GM23248 (cell line): ENCODE measurements at places on chromosomes 7 and 10. TPM values are rescaled to one million over a fixed set of nuclear protein-coding genes. Genes with fewer than 3 reads are reported as not detected.
A peak's percentile ranks its signal among the peaks of the same experiment; 100 is the strongest.

TACR2 gene
- 0.54 TPM in 1 of 2 replicates, not detected in the other for total RNA-seq

DNA sequence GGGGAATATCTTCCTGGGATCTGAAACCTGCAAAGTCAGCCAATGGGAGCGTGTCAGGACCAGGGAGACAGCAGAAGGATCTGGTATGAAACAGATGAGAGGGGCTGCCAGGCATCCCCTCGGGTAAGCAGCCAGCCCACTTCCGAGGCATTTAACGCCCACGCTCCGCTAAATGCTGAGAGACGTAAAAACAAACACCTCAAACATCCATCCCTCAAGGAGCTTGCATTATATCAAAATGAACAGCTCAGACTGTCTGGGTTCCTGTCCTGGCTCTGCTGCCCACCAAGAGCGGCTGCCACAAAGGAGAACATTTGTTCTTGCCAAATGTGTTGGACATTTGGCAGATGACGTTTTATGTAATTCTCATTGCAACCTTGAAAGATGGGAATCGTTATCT, 7.0 kb upstream of the SERPINE1 start:
- DNase-seq = peak; percentile 31

DNA sequence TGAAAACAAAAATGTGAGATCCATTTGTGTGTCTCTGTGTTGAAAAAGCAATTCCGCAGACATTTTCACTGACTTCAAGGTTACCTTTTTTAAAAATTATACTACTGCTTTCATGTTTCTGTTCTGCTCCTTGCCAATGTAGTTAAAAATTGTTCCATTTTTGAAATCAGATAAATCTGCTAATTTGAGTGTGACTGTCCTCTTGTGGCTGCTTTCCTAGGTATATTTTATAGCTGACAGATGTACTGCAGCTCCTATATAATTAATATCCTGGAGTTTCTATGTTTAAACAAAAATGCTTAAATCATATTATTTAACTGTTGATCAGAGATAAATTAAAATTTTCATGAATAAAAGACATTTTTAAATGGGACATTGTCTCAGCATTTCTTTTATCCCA, 177.6 kb upstream of the LRRTM3 start:
- no peak for DNase-seq

DNA sequence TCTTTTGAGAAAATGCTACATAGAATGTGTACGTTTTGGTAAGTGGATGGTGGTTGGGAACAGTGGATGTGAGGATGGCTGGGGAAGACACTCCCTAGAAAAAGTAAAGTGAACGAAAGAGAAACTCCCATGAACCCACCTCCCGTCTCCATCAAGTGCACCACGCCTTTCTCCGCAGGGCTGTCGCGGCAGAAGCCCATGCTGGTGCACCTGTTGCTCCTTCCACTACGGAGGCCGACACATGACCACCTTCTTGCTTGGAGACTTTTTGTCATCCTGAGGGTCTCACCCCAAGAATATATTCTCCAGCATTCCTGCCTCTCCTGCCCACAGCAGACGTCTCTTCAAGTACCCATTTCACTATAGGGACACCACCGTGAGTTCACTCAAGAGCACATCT, 630.4 kb upstream of the PFKP start:
- DNase-seq = no peak

DNA sequence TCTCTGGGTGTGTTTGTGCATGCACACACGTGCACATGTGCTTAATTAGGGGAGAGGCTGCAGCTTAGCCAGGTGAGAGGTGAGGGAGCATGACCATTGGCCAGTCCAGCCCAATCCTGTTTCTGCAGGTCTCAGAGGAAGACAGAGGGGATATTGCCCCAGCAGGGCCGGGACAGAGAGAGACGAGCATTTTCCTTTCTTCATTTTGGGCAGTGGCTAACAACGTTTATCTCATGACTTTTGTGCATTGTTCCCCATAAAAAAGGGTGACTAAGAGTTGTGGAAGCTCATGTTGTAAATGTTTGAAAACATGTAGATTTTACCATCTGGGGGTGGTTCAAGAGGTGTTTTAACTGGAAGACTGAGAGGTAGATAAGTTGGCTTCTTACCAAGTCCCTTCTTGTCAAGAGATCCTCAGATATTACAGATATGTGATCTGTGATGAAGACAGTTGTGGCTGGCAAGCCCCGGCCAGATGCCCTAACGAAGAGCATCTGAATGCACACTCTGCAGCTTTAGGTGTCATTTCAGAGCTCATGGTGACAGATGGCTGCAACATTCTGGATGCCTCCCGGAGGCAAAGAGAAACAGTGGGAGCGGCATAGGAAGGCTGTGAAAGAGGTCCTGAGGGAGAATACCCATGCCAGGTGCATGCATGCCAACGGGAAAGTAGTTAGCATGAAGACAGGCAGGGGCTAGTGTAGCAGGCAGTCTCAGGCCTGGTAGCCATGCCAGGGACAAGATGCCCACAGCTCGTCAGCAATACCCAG, 16.7 kb upstream of the DMBT1 start:
- no peak for DNase-seq

DNA sequence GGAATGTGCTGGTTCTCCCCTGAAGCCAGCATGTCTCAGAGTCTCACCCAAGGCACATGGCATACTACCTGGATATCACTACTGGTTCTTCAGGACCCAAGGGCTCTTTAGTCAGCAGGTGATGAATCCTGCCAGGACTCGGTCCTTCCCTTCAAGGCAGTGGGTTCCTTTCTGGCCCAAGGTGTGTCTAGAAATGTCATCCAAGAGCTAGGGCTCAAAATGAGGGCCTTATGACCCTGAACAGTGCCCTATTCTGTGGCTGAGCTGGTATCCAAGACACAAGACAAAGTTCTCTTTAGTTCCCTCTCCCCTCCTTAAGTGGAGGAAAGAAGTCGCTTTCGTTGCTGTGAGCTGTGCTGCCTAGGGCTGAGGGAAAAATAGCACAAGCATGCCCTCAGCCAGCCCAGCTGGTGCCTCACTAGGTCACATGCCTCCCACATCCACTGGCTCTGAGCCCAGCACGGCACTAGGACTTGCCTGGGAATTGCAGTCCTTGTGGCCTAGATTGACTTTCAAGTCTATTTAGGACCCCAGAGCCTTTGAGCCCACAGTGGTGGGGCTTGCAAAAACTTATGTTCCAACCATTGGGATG, 106.0 kb downstream of the BMS1 start:
- peak; percentile 10 for DNase-seq

DNA sequence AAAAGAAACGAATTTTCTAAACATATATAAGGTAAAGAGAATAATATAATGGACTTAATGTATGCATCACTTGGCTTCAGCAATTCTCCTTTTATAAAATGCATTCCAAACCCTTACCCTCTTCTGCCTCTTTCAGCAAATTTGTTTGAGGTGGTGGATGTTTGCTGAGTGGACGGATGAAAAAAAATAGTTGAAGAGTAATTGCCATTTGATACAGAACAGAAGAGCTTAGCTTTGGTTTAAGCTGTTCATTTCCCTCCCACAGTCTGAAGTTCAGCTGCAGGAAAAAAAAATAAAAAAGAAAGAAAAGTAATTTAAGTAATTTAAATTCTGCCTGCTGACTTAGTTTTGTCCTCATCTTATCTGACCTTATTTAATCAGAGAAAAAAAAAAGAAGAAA, 138.6 kb downstream of the GALNT17 start:
- no peak for DNase-seq
